CD4-positive, alpha-beta T cell treated with Interleukin-12 subunit alpha and Interleukin-12 subunit beta, for 1 hour (primary cell): ENCODE measurements at places on chromosomes 2 and 18.

DNA sequence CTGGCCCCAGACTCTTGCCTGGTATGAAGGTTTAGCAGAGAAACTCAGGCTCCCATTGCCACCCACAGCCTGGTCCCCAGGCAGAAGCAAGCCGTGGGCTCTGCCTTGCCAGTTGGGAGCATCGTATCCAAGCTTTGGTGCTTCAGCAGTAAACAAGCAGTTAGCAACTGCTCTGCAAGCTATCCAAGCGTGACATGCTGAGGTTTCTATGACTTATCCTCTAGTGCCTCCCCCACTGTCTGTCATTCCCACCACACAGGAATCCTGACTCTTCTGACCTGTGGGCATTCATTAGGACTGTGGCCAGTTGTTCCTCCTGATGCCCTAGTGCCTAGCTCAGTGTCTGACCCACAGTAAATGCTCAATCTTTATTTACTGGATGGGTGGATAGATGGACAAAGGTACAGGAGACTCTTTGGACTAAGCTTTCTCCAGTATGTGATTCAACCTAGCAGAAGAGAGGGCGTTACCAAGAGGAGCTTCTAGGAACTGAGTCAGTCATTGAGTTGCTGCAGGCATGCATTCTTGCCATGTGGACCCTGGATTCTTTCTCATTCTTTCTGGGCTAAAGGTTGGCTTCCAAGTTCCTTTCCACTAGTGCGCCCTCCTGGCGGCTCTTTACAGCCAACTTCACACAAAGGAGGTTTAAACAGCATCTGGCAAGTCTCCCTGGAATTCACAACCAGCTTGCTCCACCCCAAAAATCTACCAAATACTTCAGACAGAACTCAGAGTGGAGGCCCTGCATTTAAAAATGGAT, 40.6 kb upstream of the MRPL19 start:
- DNase-seq = no peak

GRCh38 chr2:65378290-65378689, 54.1 kb downstream of the SPRED2 start:
- DNase-seq = no peak

- peak; percentile 14 for DNase-seq
Observed at GRCh38 chr18:74840492-74841167, 243.0 kb downstream of the ZNF407 start.

DNA sequence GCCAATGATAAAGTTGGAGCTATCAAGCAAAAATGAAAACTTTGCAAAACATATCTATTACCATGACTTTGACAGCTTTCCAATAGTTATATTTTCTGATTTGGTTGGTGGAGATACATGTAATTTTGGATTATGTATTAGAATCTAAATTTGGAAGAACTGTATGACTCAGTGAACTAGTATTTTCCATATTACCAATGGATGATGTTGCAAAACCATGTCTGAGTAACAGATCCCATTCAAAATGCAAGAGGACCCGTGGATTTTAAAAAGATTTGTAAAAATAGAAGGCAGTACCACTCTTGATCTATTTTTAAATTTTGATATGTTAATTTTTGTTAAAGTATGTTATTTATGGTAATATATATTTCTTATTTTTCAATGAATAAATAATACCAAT, 83.0 kb downstream of the TAF4B start:
- no peak for DNase-seq
